Thyroid gland (tissue), 4 donors: ENCODE measurements at places on chromosomes 11 and 22. TPM values are rescaled to one million over a fixed set of nuclear protein-coding genes. Genes with fewer than 3 reads are reported as not detected.

- no peak overlapping the region for H3K4me3 ChIP-seq
- H3K27ac ChIP-seq, result no peak overlapping the region
- H3K36me3 ChIP-seq, result no peaks in the 10 kb centered on the region
- DNase-seq, result no peak
- no peaks in the 10 kb centered on the region for H3K27me3 ChIP-seq
- H3K4me1 ChIP-seq, result no peaks in the 10 kb centered on the region
Observed at GRCh38 chr22:22894740-22895731, 7.4 kb downstream of the IGLL5 start.

Gene PATE4
- total RNA-seq, result not detected

Gene CD3E
- 3.1 TPM for total RNA-seq

Gene DAGLA
- 2.0 TPM for total RNA-seq
